ENCODE measurements at places on chromosomes 7 and 10. TPM values are rescaled to one million over a fixed set of nuclear protein-coding genes. Genes with fewer than 3 reads are reported as not detected.

DNA sequence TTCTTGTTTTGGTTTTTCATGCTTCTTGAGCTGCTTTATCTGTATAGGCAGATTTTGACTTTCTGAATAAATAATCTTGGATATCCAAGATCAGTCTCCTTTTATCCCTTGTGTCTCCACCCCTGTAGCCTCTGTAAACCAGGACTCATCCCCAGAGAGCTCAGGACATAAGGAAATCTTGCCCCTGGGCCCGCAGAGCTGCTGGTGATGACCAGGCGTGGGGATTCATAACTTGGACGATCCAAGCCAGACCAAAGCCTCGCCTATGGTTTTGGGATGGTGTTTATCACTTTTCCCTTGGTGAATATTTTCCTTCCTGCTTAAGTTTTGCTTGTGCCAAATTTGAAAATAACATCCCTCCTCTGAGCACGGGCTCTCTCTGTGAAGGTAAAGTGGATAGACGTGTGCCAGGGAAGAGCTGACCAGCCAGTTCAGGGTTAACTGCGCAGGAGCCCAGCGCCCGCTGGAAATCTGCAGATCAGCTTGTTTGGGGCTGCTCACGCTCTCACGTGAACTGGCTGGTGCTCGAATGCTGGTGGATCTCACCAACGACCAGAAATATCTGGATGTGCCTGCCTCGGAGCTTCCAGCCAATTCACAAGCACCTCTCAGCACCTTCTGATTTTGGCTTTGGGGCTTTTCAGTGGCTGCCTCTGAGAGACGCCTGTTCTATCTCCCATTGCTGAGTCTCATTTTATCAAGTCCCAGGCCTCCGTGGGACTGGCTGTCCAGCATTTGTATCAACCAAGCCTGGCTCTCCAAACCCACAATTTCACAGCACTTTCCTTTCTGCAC, 132.1 kb upstream of the BTBD16 start:
- no peak for DNase-seq
- no peak overlapping the region for H3K4me3 ChIP-seq
- H3K4me1 ChIP-seq, result no peaks in the 10 kb centered on the region
- H3K27ac ChIP-seq, result no peak overlapping the region

Gene CDK14
- total RNA-seq, result 0.27 TPM

GRCh38 chr10:111598433-111599059, 521.7 kb downstream of the ADRA2A start:
- no peaks in the 10 kb centered on the region for H3K4me1 ChIP-seq
- H3K4me3 ChIP-seq, result no peak overlapping the region
- H3K27me3 ChIP-seq, result peaks cover 3% of the 10 kb centered on the region
- H3K27ac ChIP-seq, result no peak overlapping the region
- DNase-seq, result peak; percentile 58

Gene VWDE
- total RNA-seq, result 1.7 TPM

DNA sequence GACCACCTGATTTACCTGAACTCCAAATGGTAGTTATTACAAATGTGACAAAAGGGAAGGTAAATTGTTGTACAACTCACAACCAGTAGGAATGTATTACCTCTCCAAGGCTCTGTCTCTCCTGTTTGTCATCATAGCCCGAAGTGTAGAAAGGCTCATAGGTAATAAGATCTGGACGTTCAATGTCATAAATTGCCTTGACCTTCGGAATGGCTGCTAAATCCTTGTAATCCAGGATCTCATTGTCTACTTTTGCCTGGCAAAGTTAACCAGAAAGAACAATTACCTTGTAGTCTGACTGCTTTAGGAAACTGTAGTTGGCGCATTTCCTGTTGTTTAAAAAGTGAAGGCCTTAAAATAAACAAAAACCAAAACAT, 68.6 kb upstream of the AFAP1L2 start:
- H3K4me3 ChIP-seq, result no peak overlapping the region
- H3K27ac ChIP-seq, result peak overlapping the region; percentile 28

Gene GPR15LG
- total RNA-seq, result not detected

DNA sequence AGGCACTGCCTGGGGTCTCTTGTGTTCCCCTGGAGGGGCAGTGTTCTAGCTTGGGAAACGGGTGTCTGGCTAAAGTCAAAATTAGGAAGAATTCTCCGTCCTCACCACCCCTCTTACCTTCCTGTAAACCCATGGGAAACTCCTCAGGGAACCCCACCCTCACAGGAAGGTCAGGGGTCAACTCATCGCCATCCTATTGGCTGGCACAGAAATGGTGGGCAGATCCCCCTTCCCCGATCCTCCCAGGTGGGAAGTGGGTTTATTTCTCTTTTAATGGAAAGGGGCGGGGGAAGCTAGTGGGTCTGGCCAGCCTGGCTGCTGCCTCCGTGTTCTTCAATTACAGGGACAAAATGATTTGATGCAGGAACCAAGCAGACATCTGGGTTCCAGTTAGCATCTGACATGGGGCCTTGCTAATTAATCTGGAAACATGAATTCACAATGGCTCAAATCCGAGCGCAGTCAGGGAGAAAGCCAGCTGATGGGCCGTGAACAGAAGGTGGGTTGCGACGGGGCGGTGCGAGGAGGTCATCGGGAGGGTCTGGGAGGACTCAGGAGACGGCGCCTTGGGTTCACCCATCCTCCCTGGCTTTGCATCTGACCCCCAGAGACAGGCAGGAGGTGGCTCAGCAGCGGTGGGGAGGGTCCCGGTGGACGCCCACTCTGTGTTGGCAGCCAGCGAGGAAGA, 66.6 kb downstream of the SLIT1 start:
- DNase-seq, result no peak
- H3K27me3 ChIP-seq, result peaks cover 3% of the 10 kb centered on the region
- no peak overlapping the region for H3K27ac ChIP-seq
- H3K4me3 ChIP-seq, result no peak overlapping the region

DNA sequence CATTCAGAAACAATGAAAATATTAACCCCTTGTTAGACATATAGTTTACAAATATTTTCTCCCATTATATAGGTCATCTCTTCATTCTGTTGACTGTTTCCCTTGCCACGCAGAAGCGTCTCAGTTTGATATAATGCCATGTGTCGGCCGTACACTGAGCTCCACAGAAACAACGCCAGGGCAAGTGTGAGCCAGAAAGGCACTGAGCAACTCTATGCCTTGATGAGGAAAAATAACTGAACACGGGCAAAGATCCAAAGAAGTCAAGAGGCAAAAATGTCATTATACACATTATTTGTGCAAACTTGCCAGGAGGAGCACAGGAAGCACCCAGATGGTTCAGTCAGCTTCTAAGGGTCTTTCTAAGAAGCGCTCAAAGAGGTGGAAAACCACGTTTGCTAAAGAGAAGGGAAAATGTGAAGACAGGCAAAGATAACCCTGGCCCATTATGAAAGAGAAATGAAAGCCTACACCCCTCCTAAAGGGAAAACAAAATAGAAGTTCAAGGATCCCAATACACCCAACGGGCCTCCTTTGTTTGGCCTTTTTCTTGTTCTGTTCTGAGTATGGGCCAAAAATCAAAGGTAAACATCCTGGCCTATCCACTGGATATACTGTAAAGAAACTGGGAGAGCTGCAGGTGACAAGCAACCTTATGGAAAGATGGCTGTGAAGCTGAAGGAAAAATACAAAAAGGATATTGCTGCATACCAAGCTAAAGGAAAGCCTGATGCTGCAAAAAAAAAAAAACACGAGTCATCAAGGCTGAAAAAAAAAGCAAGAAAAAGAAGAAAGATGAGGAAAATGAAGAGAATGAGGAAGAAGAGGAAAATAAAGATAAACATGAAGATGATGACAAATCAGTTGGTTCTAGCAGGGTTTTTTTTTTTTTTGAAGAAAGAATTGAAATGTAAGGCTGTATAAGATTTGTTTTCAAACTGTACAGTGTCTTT, 15.5 kb downstream of the ARHGAP12 start:
- H3K36me3 ChIP-seq, result peaks cover 10% of the 10 kb centered on the region
- H3K4me3 ChIP-seq, result no peak overlapping the region
- H3K4me1 ChIP-seq, result peaks cover 47% of the 10 kb centered on the region

Gene FRAT2
- total RNA-seq, result 6.4 TPM

Gene MEOX2
- not detected for total RNA-seq

Gene PPP1R9A
- total RNA-seq, result 0.13 TPM

DNA sequence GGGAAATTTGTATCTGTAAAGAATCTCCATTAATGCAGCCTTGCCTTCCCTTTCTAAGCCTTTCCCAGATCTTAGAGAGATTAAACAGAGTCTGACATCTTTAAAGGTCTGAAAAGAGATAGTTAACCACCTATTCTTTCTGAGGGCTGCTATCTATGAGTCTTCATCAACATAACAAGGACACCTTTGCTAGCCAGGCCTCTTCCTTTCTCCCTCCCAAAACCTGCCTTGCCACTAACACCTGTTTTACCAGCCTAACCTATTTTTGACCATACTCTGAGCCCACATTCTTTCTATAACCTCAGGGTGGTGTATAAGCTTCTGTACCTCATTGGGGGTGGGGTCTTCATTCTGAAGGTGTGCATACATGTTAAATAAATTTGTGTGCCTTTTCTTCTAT, 217.1 kb downstream of the IPMK start:
- DNase-seq, result no peak
- no peaks in the 10 kb centered on the region for H3K4me1 ChIP-seq
- H3K27me3 ChIP-seq, result peaks cover 1% of the 10 kb centered on the region
- no peaks in the 10 kb centered on the region for H3K36me3 ChIP-seq

- H3K4me3 ChIP-seq, result no peak overlapping the region
- H3K36me3 ChIP-seq, result peaks cover 21% of the 10 kb centered on the region
- H3K27ac ChIP-seq, result peak overlapping the region; percentile 68
- DNase-seq, result no peak
- no peaks in the 10 kb centered on the region for H3K27me3 ChIP-seq
- peaks cover 79% of the 10 kb centered on the region for H3K4me1 ChIP-seq
Measured at GRCh38 chr7:131068604-131069021, 259.1 kb upstream of the MKLN1 start.

Gene CHST3
- 0.36 TPM for total RNA-seq
